ENCODE measurements at places on chromosomes 12 and 14.

DNA sequence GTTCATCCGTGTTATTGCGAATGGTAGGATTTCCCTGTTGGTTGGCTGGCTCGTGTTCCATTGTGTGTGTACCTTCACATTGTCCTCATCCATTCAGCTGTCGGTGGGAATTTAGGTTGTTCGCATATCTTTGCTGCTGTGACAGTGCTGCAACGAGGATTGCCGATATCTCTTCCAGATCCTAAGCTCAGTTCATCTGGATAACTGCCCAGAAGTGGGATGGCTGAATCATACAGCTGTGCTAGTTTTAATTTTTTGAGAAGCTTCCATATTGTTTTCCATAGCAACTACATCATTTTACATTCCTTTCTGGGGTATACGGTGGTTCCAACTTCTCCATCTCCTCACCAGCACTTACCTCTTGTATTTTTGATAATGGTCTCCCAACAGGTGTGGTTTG is 292.8 kb upstream of the SFSWAP start:
- no peak for DNase-seq

DNA sequence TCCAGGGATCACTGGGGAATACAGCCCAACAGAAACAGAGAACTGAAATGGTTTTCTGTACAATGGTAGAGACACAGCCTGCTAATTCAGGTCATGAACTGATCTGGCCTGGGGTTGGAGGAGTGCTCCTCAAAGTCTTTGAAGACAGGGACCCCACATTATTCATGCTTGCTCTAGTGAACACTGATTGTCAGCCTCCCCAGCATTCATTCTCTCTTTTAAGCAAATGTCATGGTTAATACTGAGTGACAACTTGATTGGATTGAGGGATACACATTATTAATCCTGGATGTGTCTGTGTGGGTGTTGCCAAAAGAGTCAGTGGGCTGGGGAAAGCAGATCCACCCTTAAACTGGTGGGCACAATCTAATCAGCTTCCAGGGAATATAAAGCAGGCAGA is 288.4 kb upstream of the NOS1 start:
- DNase-seq, result no peak

DNA sequence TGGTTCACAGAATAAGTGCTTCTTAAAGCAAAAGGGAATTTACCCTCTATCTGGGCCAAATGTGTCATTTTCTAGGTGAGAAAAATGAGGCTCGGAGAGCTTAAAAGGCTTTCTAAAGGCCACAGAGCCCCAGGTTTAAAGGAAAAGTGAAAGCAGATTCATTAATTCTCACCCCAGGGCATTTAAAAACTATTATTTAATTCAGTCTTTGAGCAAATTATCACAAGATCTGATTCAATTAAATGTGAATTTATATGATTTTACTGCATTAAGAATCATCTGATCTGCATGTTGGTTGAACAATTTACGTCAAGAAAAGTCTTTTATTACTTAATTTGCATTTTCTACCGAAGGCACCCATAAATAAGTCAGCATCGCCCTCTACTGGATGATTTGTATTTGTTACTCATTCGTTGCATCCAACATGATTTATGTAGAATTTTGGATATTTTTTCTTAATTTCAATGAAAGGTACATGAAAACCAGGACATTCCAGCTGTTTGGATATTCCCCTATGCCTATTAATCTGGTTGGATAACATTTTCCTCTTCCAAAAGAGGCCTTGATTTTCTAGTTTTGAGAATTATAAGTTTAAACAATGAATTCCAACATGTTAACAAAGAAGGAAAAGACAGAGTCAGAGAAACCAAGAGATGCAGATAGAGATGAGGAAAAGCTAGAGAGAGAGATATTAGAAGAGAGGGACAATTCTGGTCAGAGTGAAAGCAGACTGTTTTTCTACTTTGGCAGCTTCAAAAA is 19.1 kb upstream of the DHRS7 start:
- no peak for DNase-seq

- no peak for DNase-seq
Observed at GRCh38 chr12:5485454-5485853, 53.5 kb downstream of the NTF3 start.

- no peak for DNase-seq
Observed at GRCh38 chr14:59848671-59849070, 21.9 kb downstream of the RTN1 start.
